ENCODE measurements at places on chromosomes 4 and X.

DNA sequence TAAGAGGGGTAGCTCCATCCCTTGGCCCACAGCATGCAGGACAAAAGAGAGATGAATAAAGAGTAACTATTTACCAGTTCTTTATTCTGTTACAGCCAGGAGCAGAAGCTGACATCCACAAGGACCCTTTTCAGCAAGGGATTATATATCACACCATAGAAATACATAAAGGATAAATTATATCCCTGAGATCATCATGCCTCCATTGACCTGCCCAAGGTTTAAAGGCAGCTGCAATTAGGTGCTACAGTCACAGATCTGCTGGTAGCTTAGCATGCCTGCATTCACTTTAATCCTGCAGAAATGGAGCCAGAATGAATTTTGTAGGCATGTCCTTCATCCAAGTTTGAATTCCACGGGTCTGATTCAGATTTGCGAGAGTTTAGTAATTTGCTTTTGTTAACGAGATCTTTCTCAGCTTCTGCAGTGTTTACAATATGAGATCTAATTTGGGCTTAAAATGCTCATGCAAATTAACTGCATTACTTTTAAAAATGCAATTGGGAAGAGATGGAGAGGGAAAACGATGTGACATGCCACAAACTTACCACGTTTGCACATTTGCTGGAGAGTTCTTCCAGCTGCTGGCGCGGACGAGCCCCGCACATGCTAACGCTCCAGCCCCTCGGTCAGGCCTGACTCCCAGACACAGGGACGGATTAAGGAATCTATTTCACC, 327.0 kb upstream of the NOCT start:
- no peaks in the 10 kb centered on the region for H3K36me3 ChIP-seq
- no peak overlapping the region for H3K27ac ChIP-seq
- H3K27me3 ChIP-seq, result no peaks in the 10 kb centered on the region
- no peak overlapping the region for H3K4me3 ChIP-seq
- DNase-seq, result no peak

GRCh38 chrX:134712272-134712671, 54.0 kb upstream of the PLAC1 start:
- no peaks in the 10 kb centered on the region for H3K4me1 ChIP-seq
- no peaks in the 10 kb centered on the region for H3K36me3 ChIP-seq
- H3K27me3 ChIP-seq, result peaks cover 5% of the 10 kb centered on the region

DNA sequence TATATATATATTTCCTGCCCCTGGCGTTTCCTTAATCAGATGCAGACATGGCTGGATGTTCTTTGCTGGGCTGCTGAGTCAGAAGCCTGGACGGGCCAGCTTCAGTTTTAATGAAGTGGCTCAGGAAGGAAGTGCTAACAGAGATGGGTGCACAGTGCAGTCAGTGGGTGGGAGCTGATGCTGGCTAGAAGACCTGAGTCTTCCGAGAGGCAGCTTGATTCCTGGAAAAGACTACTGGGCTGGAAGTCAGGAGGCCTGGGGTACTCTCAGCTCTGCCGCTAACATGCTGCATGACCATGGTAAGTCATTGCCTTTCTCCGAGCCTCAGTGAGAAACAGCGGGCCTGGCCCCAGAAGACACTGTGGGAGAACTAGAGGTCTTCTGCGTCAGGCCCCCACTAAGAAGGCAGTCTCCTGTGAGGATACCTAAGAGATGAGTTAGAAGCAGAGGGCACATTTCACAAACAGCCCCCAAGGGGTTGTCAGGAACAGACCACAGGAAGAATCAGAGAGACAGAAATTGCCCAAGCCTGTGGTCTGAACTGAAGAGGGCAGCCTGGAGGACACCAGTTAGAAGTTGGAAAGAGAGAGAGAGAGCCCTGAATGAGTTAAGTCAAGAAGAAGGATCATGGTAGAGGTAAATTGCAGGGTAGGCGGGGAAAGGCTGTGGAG, 8.3 kb upstream of the CD40LG start:
- no peak for DNase-seq
- peak overlapping the region; percentile 59 for H3K4me3 ChIP-seq
- peaks cover 86% of the 10 kb centered on the region for H3K4me1 ChIP-seq
- H3K27me3 ChIP-seq, result no peaks in the 10 kb centered on the region
- H3K36me3 ChIP-seq, result peaks cover 25% of the 10 kb centered on the region
- H3K27ac ChIP-seq, result peak overlapping the region; percentile 80

DNA sequence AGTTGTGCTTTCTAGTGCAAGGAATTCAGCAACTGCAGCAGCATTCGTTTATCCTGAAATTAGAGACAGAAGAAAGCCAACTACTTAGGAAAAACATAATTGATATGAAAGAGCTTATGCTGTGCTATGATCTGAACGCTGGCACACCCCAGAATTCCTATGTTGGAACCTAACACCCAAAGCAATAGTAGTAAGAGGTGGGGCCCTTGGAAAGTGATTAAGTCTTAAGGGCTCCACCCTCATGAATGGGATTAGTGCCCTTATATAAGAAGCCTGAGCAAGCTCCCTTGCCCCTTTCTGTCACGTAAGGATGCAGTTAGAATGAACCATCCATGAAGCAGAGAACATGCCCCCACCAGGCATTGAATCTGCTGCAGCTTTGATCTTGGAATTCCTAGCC, 5.4 kb upstream of the LSM6 start:
- H3K4me1 ChIP-seq, result peaks cover 1% of the 10 kb centered on the region
- no peak overlapping the region for H3K27ac ChIP-seq
- H3K4me3 ChIP-seq, result no peak overlapping the region
- no peaks in the 10 kb centered on the region for H3K27me3 ChIP-seq
- DNase-seq, result no peak

- H3K27ac ChIP-seq, result no peak overlapping the region
- no peaks in the 10 kb centered on the region for H3K4me1 ChIP-seq
- DNase-seq, result no peak
- H3K36me3 ChIP-seq, result no peaks in the 10 kb centered on the region
- no peaks in the 10 kb centered on the region for H3K27me3 ChIP-seq
Measured at GRCh38 chr4:177737387-177737940, 295.2 kb upstream of the AGA start.

- H3K4me1 ChIP-seq, result peaks cover 2% of the 10 kb centered on the region
- H3K27ac ChIP-seq, result no peak overlapping the region
- H3K27me3 ChIP-seq, result no peaks in the 10 kb centered on the region
- peaks cover 33% of the 10 kb centered on the region for H3K36me3 ChIP-seq
Measured at GRCh38 chr4:150821641-150822040, 193.4 kb downstream of the LRBA start.

GRCh38 chr4:3250956-3251690, 2.2 kb downstream of the MSANTD1 start:
- no peak overlapping the region for H3K27ac ChIP-seq
- DNase-seq, result no peak
- peaks cover under 1% of the 10 kb centered on the region for H3K4me1 ChIP-seq
- no peaks in the 10 kb centered on the region for H3K36me3 ChIP-seq
- no peak overlapping the region for H3K4me3 ChIP-seq

GRCh38 chr4:96103086-96103485, 263.2 kb downstream of the PDHA2 start:
- H3K36me3 ChIP-seq, result no peaks in the 10 kb centered on the region
- H3K4me1 ChIP-seq, result no peaks in the 10 kb centered on the region
- H3K4me3 ChIP-seq, result no peak overlapping the region

- no peaks in the 10 kb centered on the region for H3K27me3 ChIP-seq
- peaks cover 67% of the 10 kb centered on the region for H3K36me3 ChIP-seq
- H3K4me1 ChIP-seq, result peaks cover 41% of the 10 kb centered on the region
- H3K27ac ChIP-seq, result peak overlapping the region; percentile 83
- H3K4me3 ChIP-seq, result no peak overlapping the region
Measured at GRCh38 chrX:13719192-13719856, 15.1 kb downstream of the TRAPPC2 start.

GRCh38 chrX:129557844-129558480, 17.9 kb downstream of the OCRL start:
- H3K27ac ChIP-seq, result no peak overlapping the region
- no peaks in the 10 kb centered on the region for H3K27me3 ChIP-seq
- DNase-seq, result no peak
- no peaks in the 10 kb centered on the region for H3K4me1 ChIP-seq
- H3K4me3 ChIP-seq, result no peak overlapping the region
- no peaks in the 10 kb centered on the region for H3K36me3 ChIP-seq

GRCh38 chr4:1030559-1030958, 19.1 kb downstream of the FGFRL1 start:
- H3K27ac ChIP-seq, result no peak overlapping the region
- no peaks in the 10 kb centered on the region for H3K27me3 ChIP-seq
- no peak for DNase-seq

- no peak for DNase-seq
- no peak overlapping the region for H3K4me3 ChIP-seq
- H3K4me1 ChIP-seq, result peaks cover 3% of the 10 kb centered on the region
- no peaks in the 10 kb centered on the region for H3K36me3 ChIP-seq
- peaks cover 4% of the 10 kb centered on the region for H3K27me3 ChIP-seq
- no peak overlapping the region for H3K27ac ChIP-seq
Measured at GRCh38 chr4:138861135-138861534, 154.4 kb upstream of the NOCT start.

- peaks cover 24% of the 10 kb centered on the region for H3K4me1 ChIP-seq
- DNase-seq, result no peak
- H3K27me3 ChIP-seq, result no peaks in the 10 kb centered on the region
- no peak overlapping the region for H3K4me3 ChIP-seq
Measured at GRCh38 chr4:53009824-53010223, 147.7 kb downstream of the RASL11B start.

DNA sequence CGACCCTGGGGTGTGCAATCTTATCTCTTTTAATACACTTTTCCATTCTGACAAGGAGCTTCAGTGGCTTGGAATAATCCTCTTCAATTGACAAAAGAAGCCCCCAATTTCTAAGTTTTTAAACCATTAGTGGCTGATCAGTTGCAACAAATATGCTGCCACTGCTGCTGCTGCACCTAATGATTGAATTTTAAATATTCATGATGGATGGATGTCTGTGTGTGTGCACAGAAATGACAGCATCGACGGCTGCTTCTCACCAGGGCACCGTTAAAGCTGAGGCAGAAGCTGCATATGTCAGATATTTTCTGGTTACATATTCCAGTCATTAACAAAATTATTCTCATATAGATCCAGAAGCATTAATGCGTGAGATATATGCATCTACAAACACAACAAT, 182.4 kb downstream of the MGST2 start:
- no peaks in the 10 kb centered on the region for H3K36me3 ChIP-seq
- DNase-seq, result no peak
- H3K4me1 ChIP-seq, result no peaks in the 10 kb centered on the region
- H3K27me3 ChIP-seq, result peaks cover 18% of the 10 kb centered on the region
- H3K4me3 ChIP-seq, result no peak overlapping the region
- no peak overlapping the region for H3K27ac ChIP-seq

- DNase-seq, result peak; percentile 52
- H3K27me3 ChIP-seq, result peaks cover 9% of the 10 kb centered on the region
- H3K4me3 ChIP-seq, result peak overlapping the region; percentile 7
- peaks cover 21% of the 10 kb centered on the region for H3K4me1 ChIP-seq
Measured at GRCh38 chrX:120302434-120302833, 8.8 kb downstream of the TMEM255A start.

DNA sequence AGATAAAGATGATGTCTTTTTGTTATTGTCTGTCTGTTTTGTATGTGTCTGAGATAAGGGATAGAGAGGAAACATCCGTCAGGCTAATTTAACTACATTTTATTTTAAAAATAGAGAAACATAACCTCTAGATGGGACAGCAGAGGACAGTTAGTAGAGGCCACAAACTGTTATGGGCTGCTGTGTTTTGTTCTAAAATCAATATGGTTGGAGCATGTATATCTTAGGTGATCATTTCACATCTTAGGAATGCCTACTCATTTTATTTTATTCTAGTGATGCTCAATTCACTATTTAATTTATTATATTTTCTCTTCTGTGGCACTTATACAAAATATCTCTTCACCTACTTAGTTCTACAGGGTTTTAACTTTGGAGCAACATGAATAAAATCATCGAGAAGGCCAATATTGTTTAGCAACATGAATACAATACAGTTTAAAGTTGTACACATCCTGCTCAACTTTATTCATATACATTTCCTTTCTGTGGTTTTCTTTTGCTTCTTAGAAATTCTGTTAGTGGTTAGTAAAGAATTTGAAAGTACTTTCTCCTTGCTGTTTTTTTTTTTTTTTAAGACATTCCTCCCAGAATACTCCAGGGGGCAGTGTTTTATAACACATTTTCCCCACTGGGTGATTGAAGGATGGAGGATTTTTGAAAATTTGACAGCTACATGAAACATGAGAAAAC, 392.9 kb downstream of the UNC5C start:
- DNase-seq, result peak; percentile 29
- H3K4me3 ChIP-seq, result peak overlapping the region; percentile 61
- H3K27ac ChIP-seq, result peak overlapping the region; percentile 92
- H3K27me3 ChIP-seq, result peaks cover 5% of the 10 kb centered on the region

GRCh38 chr4:46594661-46595060, 204.7 kb upstream of the GABRA2 start:
- no peak for DNase-seq
- no peaks in the 10 kb centered on the region for H3K36me3 ChIP-seq
- H3K4me1 ChIP-seq, result no peaks in the 10 kb centered on the region
- H3K27me3 ChIP-seq, result no peaks in the 10 kb centered on the region
- no peak overlapping the region for H3K27ac ChIP-seq
